DND-41 (cell line): ENCODE measurements at places on chromosomes 5 and 9.

DNA sequence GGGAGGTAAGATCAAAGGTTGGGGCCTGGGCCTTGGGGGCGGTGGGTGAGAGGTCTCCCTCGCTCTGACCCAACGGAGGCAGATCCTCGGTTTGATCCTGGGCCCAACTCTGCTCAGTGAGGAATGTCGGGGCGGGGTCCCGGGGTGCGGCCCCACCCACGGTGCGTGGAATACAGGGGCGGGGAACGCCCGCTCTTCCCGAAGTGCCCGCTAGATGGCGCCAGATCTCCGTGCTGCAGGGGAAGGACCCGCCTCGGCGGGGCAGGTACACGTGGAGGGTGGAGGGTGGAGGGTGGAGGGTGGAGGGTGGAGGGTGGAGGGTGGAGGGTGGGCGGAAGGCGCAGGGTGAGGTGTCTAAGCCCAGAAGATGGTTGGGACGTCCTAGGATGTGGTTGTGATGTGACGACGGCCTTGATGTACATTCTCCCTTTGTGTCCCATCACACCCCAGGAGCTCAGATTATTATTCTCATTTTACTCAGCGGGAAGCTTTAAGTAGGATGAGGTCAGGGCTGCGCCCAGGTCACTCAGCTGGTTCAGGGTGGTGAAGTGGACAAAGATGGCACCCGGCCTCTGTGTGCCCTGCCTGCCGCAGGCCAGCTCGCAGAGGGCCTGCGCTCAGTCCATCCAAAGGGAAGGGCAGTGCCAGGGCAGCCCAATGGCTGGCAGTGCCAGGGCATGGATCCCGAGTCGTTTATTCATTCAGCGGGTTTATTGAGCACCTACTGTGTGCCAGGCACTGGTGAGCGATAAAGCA, 9.4 kb upstream of the RPS14 start:
- no peaks in the 10 kb centered on the region for H3K27me3 ChIP-seq
- no peaks in the 10 kb centered on the region for H3K36me3 ChIP-seq
- no peak overlapping the region for H3K27ac ChIP-seq
- peaks cover 17% of the 10 kb centered on the region for H3K4me1 ChIP-seq
- DNase-seq = peak; percentile 82

- no peaks in the 10 kb centered on the region for H3K36me3 ChIP-seq
- H3K27me3 ChIP-seq = no peaks in the 10 kb centered on the region
- no peaks in the 10 kb centered on the region for H3K4me1 ChIP-seq
- H3K4me3 ChIP-seq = no peak overlapping the region
- DNase-seq = no peak
These were observed 39.4 kb downstream of the ZSWIM6 start for GRCh38 chr5:61371474-61371873.

DNA sequence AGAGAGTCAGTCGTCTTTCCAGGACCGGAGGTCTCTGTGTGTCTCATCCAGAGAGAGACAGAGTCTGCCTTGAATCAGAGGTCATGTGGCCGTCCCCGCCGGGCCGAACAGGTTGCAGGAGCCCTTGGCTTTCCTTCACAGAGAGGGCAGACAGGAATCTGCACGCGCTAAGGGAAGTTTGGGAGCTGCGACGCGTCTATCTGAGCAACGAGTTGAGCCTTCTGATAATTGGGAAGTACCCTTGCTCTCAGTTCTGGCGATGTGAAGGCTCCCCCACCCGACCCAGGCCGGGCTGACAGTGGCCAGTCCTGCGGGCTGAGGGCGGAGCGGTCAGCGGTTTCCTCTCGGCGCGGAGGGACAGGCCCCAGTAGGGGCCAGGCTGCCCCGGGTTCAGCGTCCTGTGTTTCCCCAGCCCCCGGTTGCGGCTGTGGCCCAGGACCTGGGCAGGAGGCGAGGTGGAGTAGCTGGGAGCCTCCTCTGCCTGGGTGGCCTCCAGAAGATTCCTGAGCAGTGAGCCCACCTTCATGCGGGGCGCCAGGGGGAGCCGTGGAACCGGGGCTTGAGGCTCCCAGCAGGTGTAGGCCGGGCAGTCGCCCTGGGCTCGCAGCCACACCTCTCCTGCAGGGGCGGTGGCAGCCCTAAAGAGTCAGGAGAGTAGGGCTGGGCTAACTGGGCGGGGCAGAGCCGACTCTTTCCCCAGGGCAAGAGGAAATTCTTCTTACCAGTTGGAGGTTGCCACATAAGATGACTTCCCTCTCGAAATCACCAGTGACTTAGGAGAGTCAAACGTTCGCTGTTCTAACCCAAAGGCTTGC, 13.9 kb downstream of the NR2F1 start:
- H3K4me1 ChIP-seq = no peaks in the 10 kb centered on the region
- peaks cover 8% of the 10 kb centered on the region for H3K27me3 ChIP-seq
- no peak overlapping the region for H3K4me3 ChIP-seq
- H3K27ac ChIP-seq = no peak overlapping the region
- no peak for DNase-seq

GRCh38 chr9:128685636-128686489, 3.2 kb upstream of the SET start:
- H3K36me3 ChIP-seq = peaks cover 9% of the 10 kb centered on the region
- H3K4me1 ChIP-seq = peaks cover 54% of the 10 kb centered on the region
